ENCODE measurements at places on chromosomes 16 and 17.

DNA sequence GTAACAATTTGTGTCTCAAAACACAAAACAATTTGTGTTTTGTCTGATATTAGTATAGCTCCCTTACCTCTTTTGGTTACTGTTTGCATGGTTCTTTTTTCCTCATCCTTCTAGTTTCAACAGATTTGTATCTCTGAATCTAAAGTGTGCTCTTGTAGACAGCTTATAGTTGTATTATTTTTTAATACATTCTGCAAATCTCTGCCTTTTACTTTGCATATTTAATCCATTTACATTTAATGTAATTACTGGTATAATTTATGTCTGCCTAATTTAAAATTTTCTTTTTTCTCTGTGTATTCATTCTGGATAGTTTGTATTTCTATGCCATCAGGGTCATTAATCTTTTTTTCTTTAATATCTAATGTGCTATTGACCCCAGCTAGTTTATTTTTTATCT is 9.9 kb upstream of the GNAO1 start:
- no peak for DNase-seq

DNA sequence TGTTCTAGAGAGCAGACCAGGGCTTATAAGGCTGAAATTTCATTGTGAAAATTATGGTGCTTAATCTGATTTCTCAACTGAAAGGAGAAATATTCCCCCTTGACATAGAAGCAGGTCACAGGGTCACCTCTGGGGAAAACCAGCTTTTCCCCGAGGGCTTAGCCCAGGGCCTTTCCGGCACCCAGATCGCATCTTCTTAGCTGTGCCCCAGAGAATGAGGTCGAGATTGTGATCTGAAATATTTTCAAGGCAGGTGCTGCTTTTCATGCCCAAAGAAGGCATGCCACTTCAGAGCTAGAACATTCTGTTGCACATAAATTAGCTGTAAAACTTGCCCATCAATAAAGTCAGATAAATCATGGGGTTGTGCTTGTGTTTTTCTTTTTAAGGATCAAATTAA is 25.4 kb upstream of the ARHGAP17 start:
- no peak for DNase-seq

DNA sequence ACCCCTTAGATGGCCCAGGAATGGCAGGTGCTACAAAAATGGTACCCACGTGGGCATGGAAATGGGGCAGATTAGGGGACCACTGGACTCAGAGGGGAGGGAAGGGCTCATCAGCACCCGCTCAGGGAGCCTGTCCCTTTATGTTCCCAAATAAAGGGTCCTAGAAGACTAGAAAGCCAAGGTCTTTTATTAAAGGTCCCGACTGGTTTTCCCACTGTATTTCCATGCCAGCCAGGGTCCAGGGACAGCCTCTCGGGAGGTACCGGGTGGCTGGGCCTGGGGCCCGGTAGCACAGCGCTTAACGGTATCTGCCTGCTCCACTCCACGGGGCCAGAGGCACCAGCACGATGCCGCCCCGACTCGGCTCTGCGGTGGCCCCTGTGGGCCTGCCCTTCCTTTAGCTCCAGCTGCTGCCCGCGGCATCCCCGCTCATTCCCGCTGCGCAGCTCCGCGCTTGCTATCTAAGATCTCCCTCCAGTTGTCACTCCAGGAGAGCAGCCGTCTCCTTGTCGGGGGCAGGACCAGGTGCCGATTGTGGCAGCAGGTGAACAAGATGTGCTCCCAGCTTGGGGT is 1.4 kb downstream of the NT5C start:
- no peak for DNase-seq

DNA sequence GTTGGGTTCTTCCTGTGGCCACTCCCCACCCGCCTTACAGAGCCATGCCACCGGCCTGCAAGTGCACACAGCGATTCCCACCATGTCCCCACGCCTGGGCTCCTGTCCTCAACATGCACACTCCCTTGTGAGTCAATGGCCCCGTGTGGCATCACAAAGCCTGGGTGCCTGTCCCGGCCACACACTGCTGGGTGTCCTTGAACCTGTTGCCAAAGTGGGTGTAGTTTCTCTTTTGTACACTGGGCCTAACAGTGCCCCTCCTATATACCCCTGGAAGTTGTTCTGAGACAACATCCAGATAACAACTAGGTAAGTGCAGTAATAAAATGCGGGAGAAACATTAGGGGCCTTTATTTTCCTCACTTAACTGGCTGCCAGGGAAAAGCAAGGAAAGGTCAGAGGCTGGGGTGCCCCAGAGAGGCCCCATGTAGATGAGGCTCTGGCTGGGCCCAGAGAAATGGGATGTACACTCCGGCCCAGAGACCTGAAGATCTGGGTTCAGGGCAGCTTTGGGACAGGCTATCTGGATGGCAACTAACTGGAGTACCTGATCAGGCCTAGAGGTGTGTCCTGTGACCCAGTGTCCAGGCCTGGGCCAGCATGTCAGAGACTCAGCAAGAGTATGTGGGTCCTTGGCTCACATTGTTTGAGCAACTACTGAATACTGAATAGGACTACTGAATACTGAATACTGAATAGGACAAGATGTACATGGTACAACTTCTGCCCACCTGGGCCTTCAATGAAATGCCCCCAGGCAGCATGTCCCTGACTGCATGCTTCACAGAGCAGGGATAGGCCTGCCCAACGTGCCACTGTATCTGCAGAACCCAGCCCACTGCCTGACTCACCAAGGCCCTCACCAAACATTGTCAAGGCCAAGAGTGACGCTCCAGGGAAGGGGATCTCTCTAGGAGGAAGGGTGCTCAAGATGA is 8.3 kb downstream of the ABCC3 start:
- DNase-seq = no peak

- DNase-seq = no peak
These were observed 10.5 kb downstream of the FAM83G start for GRCh38 chr17:18993905-18994526.

GRCh38 chr16:66366433-66367299 is at the start of gene CDH5:
TSS of gene CDH5 (plus strand) at chr16:66366691. CDS start at chr16:66379338, 12,647 bp downstream.
- no peak for DNase-seq

DNA sequence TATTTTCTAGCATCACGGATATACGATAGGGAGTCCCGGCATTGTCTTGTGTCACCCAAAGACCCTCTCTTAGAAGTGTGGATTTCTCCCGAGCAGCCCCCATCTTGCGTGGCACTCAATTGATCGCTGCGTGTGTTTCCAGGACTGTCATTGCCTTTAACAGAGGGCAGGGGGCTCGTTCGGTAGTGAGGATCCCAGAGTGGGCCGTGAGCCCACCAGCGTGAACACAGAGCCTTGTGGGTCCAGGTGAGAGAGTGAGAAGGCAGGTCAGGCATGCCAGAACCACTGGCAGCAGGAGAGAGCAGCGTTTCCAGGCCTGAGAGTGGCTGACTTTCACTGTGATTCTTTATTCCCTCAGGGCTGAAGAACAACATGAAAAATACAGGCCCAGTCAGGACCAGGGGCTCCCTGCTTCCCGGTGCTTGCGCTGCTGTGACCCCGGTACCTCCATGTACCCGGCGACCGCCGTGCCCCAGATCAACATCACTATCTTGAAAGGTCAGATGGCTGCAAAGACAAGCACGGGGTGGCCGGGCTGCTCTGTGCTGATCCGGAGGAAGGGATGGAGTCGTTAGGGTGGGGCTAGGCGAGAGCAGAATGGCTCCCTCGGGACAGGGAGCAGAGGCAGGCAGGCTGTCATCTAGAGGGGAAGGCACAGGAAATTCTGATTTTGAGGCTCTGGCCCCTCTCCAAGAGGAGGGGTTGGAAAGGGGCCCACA is 22.4 kb downstream of the C1QTNF1 start:
- DNase-seq = no peak

- DNase-seq = peak; percentile 40
These were observed 33.6 kb downstream of the SEC14L5 start for GRCh38 chr16:4991754-4992153.

GRCh38 chr17:55284001-55284884 is 19.5 kb downstream of the HLF start:
- no peak for DNase-seq

DNA sequence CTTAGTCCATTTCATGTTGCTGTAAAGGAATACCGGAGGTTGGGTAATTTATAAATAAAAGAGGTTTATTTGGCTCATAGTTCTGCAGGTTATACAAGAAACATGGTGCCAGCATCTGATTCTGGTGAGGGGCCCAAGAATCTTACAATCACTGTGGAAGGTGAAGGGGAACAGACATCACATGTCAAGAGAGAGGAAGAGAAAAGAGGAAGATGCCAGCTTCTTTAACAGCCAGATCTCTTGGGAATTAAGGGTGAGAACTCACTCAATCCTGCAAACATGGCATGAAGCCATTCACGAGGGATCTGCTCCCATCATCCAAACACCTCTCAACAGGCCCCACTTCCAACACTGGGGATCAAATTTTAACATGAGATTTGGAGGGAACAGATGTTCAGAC is 49.5 kb downstream of the BMERB1 start:
- no peak for DNase-seq

- no peak for DNase-seq
These were observed 59.2 kb downstream of the CYB5B start for GRCh38 chr16:69483611-69484010.

GRCh38 chr17:78026381-78026780 is 67.9 kb downstream of the TNRC6C start:
- DNase-seq = no peak

DNA sequence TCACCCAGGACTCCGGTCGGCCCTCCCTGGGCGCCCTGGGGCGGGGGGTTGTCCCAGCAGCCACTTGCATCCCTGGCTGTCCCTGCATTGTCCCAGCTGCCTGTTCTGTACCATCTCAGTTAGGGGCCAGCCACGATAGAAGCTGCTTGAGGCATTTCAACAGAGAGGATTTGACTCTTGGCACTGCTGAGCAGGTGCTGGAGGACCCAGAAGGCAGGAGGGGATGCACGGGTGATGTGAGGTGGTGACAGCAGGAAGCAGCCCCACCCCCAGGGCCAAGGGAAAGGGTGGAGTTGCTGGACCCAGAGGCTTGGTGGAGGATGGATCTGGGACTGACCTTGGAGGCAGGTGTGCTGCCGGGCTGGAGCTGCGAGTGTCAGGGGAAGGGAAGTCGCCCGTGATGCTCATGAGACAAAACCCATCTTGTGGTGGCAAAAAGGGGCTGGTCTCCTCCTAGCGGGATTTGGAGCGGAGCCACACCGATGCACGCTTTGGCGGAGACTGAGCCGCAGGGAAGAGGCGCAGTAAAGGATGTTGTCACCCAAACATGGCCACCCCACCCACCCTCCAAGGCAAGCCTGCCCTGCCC is 188.0 kb upstream of the GSE1 start:
- no peak for DNase-seq

DNA sequence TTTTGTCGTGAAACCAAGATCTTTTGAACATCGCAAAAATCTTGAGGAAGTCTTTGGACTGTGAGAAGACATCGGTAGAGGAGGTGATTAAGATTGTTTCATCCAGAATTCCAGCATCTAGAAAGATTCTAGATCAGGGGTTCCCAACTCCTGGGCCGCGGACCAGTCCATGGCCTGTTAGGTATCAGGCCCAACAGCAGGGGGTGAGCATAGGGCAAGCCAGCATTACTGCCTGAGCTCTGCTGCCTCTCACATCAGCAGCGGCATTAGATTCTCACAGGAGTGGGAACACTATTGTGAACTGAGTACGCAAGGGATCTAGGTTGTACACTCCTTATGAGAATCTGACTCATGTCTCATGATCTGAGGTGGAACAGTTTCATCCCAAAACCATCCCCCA is 600.6 kb upstream of the CDH11 start:
- no peak for DNase-seq
